ENCODE measurements at places on chromosomes 5 and 9.

DNA sequence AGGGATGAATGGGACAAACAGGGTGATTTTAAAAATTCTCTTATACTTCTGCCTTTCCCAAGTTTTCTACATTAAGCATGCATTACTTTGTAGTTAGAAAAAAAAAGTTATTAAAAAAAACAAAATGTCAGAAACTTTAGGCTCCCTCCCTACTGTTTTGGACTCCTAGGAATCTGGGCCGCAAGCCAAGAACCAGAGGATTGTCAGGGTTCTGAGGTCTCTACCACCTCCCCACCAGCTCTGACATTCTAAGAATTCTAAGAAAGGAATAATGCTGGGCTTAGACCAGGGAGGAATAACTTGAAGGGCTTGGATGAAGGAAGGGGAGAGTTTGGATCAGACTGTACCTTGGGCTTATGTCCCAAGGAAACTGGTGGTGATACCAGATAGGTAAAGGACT, 1.1 kb upstream of the ARHGEF39 start:
- no peak for DNase-seq

DNA sequence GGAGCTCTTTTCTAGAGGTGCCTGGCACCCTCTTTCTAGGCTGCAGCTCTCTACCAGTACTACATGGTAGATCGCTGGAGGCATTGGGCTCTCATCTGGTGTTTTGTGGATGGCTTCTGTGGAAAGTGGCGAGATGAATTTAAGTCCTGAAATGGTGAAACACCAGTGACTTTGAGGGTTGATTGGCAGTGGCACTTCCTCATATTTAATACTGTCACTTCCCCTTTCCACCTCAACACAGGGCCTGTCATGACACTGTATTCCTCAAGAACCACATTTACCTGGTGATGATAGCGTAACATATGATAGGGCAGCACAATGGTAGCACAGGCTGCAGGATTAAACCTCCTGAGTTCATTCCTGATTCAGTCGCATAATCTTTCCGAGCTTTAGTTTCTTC, 132.1 kb downstream of the KDM4C start:
- no peak for DNase-seq

GRCh38 chr5:67050125-67050524, 146.5 kb downstream of the CD180 start:
- DNase-seq: peak; percentile 23

- no peak for DNase-seq
Measured at GRCh38 chr5:144177548-144177947, 6.9 kb downstream of the KCTD16 start.

DNA sequence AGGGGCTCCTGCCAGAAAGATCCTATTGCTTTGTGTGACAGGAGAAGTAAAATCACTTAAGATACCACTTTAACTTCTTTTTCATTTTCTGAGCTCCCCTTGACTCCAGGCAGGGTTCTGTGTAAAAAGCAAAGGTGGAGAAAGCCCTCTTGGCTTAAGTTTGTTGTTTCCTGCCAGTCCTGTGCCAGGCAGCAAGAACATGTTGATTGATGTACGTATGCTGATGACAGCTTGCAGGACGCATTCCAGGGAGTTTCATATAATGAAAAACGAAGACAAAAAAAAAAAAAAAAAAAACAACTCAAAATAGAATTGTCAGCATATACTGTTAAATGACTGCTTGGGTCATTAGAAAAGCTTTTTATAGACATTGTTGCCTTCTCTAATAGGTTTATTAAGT, 251.7 kb downstream of the PSAT1 start:
- no peak for DNase-seq

DNA sequence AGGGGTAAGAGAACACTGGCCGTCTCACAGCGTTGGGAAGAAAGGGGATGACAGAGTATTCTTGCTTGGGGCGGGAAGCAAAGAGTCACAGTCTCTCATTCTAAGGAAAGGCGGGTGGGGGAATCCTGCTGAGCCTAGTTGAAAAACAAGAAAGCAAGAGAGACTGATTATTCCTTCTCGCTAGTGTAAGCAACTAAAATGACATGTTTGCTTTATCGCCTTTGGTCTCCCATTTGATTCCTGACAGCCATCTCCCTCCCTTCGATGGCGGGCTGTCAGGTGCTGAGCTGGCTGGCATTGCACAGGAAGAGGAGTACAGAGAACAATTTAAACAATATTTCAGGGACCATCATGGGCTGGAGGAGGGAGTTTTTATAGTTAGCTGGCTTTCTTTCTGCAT, 331.3 kb downstream of the ASTN2 start:
- DNase-seq: no peak

DNA sequence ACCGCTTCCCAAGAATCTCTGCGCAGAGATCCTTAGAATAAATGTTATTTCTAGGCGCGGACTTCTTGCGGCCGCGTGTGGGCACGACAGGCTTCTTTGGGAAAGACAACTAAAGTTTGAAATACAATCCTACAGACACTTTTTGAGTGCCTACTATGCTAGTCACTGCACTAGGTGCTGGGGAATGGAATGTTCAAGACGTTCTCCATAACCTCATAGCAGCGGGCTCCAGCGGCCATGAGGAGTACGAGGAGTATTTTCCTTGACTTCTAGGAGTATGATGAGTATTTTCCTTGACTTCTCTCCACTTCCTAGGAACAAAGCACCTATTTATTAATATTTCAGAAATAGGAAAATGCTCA, 636 bp upstream of the PWWP2A start:
- DNase-seq: no peak

GRCh38 chr5:130102960-130103359, 198.7 kb downstream of the CHSY3 start:
- DNase-seq: no peak

DNA sequence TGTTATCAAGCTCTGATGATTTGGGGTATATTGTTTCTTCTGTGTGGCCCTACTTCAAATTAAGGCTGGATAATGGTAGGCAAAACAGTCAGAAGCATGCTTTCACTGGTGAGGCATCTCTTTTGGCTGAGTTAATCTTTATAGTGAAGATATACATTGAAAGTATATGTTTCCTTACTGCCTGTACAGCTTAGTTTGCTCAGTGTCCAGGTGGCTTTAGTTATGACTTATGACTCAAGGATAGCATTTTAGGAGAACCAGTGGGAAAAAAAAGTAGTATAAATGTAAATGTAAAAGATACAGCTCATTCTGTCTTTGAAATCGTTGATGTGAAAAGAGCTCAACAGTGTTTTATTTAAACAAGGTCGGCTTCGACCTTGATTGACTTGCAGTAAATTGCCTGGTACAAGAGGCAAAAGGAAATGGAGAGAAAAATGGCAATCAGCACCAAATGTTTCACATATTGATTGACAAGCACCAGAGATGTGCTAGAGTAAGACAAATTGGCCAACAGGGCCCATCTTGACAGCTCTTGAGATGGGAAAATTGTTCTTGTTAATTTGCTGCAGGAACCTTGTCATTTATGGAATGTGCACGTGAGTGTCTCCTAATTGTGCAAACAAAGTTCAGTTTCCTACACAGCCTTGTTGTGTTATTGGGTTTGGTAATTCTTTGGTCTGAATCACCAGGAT, 447.4 kb upstream of the WWC1 start:
- DNase-seq: no peak

DNA sequence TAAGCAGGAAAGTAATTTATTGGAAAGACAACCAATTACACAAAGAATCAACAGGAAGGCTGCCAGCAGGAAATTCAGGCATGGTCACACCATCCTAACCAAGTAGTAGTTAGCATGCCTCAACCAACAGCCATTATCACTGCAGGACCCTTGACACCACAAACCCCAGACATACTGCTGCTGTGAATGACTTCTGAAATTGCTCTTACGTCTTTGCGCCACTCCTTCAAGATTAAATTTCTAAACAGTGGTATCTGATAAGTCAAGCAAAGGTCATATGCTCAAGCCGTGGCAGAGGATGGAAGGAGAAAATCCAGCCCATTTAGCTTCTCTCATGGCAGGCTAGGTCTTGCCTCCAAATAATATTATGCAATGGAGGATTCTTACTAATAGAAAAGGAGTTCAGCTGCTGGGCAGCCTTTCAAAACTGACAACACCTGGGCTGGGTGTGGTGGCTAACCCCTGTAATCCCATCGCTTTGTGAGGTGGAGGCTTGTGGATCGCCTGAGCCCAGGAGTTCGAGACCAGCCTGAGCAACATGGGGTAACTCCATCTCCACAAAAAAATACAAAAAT, 5.0 kb upstream of the PTGER4 start:
- DNase-seq: no peak

DNA sequence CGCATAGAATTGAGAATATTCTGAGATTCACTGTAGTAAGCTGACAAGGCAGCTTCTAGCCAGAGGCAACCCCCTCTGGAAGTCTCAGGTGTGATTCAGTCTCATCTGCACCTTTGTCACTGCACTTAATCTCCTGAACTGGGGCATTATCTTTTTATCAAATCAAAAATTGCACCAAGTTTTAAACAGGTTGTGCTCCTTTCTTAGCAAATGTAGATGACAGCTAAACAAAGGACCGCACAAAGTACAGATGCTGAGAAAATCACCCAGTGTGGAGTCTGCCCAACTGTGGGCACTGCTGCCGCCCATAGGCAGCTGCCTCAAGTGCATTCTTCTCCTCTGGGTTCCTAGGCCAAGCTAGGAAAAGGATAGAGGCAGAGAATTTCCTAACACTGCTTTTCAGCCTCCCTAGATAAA, 51.1 kb downstream of the STARD4 start:
- peak; percentile 33 for DNase-seq

DNA sequence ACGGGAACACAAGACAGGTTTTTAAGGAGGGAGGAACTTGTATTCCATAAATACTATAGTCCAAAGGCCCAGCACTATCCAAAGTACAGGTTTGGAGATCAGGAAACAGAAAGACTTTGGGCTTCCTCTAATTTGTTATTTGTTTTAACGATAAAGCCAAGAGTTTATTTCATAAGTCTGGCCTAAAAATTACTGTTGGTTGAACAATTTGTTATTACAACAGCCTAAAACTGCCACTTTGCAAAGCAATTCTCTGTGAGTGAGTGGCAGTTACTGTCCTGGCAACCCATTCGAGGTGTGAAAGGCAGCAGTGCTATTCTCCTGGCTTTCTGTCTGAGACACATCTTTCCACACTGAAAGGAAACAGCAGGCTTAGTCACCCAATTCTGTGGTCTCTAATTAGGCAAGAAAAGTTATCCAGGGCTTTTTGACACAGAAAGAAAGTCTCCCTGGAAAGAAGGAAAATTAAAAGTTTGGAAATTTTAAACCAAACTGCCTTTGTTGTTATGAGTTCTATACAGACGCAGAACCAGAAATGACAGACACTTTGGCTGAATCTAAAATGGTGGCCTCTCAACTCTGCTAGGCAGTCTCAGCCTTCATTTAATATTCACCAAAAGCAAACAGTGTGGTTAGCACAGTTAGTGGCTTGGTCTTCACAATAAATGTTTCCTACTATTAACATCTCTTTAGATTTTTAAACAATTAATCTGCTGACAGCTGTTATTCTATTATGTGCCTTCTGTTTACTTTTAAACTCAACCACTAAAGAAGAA, 33.9 kb downstream of the PSMB7 start:
- no peak for DNase-seq

DNA sequence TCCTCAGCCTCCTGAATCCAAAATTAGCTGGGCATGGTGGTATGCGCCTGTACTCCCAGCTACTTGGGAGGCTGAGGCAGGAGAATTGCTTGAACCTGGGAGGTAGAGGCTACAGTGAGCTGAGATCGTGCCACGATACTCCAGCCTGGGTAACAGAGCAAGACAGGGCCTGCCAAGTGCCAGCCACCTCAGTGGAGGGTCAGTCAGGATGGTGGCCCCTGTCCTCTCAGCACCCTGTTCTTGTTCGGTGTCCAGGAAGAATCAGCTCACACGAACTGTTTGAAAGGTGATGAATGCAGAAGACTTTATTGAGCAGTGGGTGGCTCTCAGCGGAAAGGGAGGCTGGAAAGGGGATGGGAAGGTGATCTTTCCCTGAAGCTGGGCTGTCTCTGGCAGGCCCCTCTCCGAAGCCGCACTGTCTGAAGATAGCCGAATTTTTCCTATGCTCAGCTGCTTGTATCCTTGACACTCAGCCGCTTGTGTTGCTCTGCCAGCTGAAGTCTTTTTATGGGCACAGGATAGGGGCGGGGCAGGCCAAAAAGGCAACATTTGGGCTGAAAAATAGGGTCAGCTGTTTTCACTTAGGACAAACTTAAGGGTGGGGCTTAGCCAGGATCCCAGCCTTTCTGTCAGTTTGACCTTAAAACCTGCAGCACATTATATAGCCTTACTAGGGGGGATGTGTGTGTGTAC, 50.9 kb downstream of the UBE2R2 start:
- DNase-seq: no peak

- no peak for DNase-seq
Measured at GRCh38 chr5:122907276-122907675, 61.9 kb downstream of the SNX24 start.

DNA sequence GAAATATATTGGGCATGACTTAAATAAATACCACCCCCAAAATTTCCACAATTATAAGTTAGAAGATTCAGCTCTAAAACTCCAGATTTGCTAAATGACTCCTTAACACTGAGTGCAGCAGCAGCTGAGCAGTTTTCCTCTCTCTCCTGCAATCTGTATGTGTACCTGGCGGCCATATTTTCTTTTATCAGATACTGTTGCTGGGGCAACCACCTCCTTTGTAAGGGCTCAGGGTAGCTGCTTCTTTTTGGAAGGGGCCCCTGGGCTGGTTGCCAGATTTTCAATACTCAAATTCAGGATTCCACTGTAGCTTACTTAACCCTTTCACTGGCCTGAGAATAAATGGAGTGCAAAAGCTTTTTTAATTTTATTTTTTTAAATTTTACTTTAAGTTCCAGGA, 197.0 kb downstream of the TAF11L14 start:
- no peak for DNase-seq

DNA sequence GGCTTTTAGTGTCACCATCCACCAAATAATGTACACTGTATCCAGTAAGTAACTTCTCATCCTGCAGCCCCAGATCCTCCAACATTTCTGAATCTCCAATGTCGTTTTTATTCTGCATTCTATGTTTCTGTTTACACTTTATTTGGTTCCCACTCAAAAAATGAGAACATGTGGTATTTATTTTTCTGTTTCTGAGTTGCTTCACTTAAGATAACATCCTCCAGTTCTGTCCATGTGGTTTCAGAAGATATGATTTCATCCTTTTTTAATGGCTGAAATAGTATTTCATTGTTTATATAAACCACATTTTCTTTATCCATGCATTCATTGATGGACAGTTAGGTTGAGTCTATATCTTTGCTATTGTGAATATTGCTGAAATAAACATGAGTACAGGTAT, 677.3 kb upstream of the FTMT start:
- DNase-seq: no peak

DNA sequence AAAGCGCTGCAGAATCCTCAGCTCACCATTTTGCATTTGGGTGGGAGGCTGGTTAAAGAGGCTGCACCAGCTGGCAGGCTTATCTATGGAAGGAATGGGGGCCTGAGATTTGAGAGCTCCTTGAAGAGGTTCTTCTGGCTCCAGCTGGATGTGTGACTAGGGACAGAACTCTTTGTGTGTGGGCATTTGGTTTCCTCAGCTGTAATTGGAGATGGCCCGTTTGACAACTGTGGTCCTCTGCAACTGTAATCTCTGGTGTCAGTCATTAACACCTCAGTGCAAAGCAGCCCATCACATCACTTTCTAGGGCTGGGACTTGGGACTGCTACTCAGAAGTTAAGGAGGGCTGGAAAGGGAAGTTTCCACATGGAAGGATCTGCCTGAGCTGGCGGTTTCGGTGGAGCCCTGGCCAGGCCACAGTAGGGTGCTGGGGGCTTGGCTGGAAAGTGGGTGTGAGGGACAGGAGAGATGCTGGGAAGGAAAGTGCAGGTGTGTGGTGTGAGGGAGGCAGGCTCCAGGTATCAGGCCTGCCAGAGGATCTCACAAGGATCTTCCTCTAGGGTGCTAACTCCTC, 193.8 kb downstream of the GADD45G start:
- DNase-seq: no peak

All from NCI-H2107 (cell line).